ENCODE measurements at places on chromosomes 3 and 15.
A peak's percentile ranks its signal among the peaks of the same experiment; 100 is the strongest.

- no peak for DNase-seq
These were observed 18.4 kb downstream of the UMPS start for GRCh38 chr3:124748560-124749198.

- DNase-seq: no peak
These were observed 149.2 kb downstream of the CNTN4 start for GRCh38 chr3:2247831-2248230.

GRCh38 chr15:68494573-68495110 is 62.7 kb upstream of the ITGA11 start:
- no peak for DNase-seq

DNA sequence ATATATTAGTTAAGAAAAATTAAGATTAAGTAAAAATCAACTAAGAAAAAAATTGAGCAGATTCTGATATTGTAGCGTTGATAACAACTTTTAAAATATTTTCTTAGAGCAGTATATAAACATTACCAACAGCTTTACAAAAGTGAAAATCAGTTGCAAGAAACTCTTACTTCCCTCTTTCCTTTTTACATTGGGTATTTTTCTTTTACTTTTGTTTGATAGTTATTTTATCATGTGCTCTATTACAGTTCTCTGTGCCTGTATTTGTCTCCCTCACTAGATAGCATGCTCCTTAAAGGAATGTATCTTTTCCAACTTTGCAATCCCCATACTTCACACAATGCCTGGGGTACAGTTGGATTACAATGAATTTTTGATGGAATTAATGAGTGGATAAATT is 87.5 kb upstream of the P3H2 start:
- no peak for DNase-seq

- no peak for DNase-seq
These were observed 88.0 kb downstream of the DHX36 start for GRCh38 chr3:154236331-154236730.

GRCh38 chr3:151900884-151901643 is 27.6 kb downstream of the SUCNR1 start:
- no peak for DNase-seq

DNA sequence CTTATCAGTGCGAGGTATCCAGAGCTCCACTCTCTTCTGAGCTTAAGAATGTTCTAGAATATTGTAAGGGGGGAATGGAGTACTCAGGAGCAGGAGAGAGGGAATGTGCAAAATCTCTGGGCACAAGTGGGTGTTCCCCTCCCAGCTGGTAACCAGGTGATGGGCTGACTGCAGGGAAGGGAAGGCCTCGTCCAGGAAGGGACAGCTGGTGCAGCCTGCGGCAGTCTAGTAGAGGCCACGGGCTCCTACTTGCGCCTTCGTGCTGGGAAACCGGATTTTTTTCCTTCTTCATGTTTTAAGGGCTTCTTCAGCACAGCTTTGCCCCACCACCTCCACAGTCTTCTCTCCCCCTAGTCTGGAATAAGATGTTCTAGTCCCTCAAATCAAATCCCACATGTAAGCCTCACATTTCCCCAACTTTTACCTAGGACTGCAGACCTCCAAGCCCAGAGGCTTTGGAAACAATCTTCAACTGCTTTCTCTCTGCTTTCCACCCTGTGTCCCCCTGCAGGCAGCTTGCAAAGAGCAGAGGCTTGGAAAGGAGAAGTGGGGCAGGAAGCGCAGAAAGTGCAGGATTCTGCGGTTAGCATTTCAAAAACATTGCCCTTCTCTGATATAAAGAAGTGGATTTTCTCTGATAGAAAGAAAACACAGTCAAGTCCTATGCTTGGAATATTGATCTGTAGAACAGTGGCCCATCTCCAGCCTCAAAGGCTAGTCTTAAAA is 11.9 kb upstream of the CGNL1 start:
- DNase-seq: no peak

DNA sequence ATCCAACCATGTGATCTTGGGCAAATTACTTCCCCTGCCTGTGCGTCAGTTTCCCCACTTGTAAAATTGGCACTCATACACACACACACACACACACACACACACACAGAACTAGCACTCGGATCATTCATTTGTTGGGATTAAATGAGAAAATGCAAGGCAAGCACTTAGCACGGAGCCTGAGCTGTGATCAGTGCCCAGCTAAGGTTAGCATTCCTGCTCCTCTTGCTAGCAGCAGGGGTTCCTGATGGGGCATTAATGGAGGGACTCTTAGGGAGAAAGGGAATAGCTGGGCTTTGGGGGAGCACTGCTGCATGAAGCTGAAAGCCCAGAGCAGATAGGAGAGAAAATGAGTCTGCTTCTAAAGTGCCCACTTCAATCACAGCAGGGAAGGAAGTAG is 187.7 kb upstream of the C2CD4B start:
- DNase-seq: no peak

- DNase-seq: no peak
These were observed 214.6 kb upstream of the MDFIC2 start for GRCh38 chr3:70527026-70527425.

- DNase-seq: no peak
These were observed 2.1 kb downstream of the ABHD10 start for GRCh38 chr3:111980716-111981456.

- DNase-seq: no peak
These were observed 142.3 kb upstream of the CHL1 start for GRCh38 chr3:54240-54639.

GRCh38 chr15:78212546-78213424 is 21.6 kb downstream of the ACSBG1 start:
- peak; percentile 68 for DNase-seq

GRCh38 chr3:186121278-186121677 is 12.4 kb upstream of the ETV5 start:
- no peak for DNase-seq

- no peak for DNase-seq
These were observed 227.8 kb upstream of the LYSMD4 start for GRCh38 chr15:99961011-99961441.

GRCh38 chr3:149330609-149331331 is 2.7 kb downstream of the TM4SF18 start:
- DNase-seq: peak; percentile 44

DNA sequence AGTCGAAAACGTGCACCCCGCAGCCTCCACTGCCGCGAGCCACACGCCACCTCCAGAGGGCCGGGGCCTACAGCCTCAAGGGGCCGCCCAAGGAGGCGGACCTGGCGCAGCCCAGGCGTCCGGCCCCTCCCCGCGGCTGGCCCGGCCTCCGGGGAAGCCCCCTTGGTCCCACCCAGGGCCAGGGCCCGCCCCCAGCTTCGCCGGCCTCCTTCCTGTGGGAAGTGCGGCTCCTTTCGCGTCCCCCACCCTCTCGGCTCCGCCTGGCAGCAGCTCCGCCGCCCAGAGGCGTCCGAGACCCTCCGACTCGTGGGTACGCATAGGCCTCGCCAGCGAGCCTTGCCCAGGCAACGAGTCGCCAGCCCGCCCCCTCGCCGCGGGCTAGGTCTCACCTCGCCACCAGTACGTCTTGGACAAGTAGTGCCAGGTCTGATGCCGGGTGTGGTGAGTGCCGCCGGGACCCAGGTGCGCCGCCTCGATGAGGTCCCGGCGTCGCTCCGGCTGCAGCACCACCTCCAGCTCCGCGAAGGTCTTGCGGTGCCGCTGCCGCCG is 642 bp downstream of the ZBTB11 start:
- DNase-seq: peak; percentile 94

GRCh38 chr3:177725165-177725564 is 527.9 kb upstream of the TBL1XR1 start:
- DNase-seq: no peak

GRCh38 chr3:197554196-197554561 is 1.6 kb downstream of the BDH1 start:
- DNase-seq: no peak

DNA sequence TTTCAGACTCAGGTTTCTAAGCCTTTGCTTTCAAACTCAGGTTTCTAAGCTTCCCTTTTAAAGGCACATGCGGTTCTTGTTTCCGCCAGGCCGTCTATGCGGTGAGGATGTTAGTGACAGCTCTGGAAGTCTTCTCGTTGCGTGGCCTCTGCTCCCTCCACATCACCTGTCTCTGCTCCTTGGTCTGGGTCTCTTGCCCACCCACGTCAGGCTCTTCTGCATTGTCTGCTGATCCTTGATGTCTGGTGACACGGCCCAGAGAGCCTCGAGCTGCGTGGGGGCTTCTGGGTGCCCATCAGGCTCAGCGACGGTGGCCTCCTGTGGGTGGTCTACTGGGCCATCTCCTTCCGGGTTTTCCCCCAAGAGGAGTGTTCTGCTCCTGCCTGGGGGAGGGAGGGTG is 30.5 kb downstream of the KLF13 start:
- no peak for DNase-seq

- DNase-seq: no peak
These were observed 108.7 kb upstream of the PHLDB2 start for GRCh38 chr3:111750278-111750884.

- no peak for DNase-seq
These were observed 8.7 kb downstream of the HYPK start for GRCh38 chr15:43808960-43809678.

DNA sequence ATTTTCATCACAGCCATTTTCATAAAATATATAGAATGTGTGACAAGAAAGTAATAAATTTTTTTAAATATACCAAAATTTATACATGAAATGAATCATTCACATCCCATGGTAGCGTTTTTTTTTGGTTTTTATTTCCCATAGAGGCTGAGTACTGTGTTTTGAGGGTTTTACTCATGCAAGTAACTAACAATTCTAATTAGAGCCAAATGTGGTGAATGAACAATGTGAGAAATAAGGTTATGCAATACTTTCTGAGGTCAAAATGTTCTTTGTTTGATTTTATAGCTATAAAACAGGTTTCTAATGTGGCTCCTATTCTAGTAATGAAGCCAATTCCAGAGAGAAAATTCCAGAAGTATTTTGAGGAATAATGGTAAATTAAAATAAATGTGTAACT is 386.8 kb downstream of the TBC1D5 start:
- DNase-seq: no peak

DNA sequence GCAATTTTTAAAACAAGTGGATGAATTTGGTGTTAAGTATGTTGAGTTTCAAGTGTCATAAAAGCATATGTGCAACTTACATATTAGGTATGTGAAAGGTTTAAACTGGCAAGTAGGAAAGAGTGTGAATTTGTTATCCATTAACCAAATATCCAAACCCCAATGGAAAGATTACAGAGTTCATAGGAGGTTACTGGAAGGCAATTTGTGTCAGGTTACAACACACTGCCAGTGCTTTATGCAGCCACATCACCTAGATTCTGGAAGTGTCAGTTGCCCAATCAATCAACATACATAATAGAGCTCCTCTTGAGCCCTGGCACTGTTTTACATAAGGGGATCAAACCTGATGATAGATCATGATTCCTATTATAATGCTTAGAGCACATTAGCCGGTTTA is 261.0 kb downstream of the ROBO1 start:
- DNase-seq: no peak

- no peak for DNase-seq
These were observed 89.5 kb downstream of the DCLK3 start for GRCh38 chr3:36674816-36675215.

GRCh38 chr3:141699897-141700296 is 38.2 kb upstream of the RNF7 start:
- DNase-seq: no peak

GRCh38 chr3:146471012-146471411 is 1.7 kb upstream of the PLSCR2 start:
- no peak for DNase-seq

DNA sequence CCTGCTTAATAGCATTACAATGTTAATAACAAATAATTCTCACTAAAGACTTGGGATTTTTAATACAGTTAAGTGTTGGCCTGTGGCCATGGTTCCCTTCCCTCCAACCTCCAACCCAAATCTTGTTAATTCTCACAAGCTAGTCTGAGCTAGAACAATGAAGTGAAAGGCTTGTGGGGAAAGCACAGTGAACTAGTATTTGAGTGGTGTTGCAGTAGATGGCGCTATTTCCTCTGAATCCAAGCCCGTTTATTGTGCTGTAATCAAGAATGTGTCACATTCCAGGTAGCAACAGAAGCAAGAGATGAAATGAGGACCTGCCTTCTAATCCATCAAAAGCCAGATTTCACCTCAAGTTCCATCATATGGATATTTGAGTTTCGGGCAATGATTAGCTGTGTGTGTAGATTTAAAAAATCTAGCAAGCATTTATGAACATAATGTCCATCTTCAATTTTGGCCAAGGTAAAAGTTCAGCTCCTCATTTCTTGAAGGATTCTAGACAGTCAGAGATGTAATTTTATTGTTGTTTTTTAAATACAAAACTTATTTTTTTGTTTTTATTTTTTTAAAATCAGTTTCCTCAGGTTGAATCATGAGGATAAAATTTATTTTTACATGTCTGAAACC is 160.7 kb downstream of the SQOR start:
- peak; percentile 44 for DNase-seq

GRCh38 chr3:49377483-49377882 is 19.3 kb upstream of the GPX1 start:
- no peak for DNase-seq

GRCh38 chr15:63801171-63801570 is 32.6 kb downstream of the HERC1 start:
- DNase-seq: no peak

DNA sequence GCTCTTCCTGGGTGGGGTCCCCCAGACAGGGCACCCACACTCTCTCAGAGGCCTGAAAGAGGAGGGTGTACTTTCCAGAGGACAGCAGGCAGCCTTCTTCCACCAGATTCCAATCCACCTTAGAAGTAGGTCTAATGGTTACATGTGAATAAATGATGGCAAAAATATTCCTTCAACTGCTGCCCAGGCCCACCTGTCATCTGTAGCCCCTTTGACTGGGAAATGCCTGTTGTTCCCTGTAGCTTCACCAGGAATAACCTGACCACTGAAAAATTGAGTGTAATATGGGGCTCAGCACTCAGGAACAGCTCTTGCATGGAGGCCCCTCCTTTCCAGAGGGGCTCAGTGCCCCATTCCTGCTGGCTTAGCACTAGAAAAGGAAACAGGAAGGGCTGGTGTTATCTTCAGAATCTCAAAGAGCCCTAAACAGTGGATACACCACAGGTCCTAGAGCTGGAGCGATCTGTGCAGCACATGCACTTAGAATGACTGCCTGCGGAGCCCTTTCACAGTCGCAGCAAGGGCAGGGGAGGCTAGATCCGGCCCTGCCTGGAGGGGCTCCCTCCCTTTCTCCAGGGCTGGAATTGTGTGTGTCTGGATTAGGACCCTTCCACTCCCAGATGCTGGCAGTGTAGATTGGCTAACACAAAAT is 32.1 kb downstream of the SLC22A14 start:
- no peak for DNase-seq

- DNase-seq: no peak
These were observed 793 bp downstream of the PCOLCE2 start for GRCh38 chr3:142888099-142888480.

DNA sequence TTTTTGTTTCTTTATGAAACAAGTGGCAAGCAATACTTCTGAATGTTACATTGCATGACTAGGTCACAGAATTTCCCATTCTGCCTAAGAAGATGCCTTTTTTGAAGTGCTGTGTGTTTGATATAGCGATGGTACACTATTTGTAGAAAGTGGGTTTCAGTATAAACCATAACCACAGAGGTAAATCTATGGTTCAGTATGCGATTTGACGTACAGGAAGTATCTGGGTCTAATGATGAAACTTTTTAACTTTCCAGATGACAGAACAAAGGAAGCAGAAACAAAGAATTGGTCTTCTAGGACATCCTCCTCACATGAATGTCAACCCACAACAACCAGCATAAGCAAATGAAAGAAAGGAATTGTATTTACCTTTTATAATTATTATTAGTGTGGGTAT is 133.4 kb upstream of the BHLHE40 start:
- no peak for DNase-seq

- DNase-seq: no peak
These were observed 195.6 kb downstream of the XXYLT1 start for GRCh38 chr3:195075199-195075940.

GRCh38 chr3:16993227-16993626 is 108.5 kb downstream of the PLCL2 start:
- DNase-seq: no peak

Measured in mucosa of gallbladder (tissue), 1 donor.